ENCODE measurements at places on chromosomes 13 and 19. TPM values are rescaled to one million over a fixed set of nuclear protein-coding genes. Genes with fewer than 3 reads are reported as not detected.

Gene CATSPERD
- total RNA-seq = 0.08 TPM

Gene CDK8
- total RNA-seq = 13.1 TPM

Gene FCHO1
- total RNA-seq = 19.2 TPM

Gene ZNF667
- not detected for total RNA-seq

Gene C5AR2
- 2.7 TPM for total RNA-seq

Gene LSR
- total RNA-seq = 9.8 TPM

Gene LYPD3
- total RNA-seq = 0.45 TPM

Gene SYMPK
- total RNA-seq = 77.9 TPM

Gene PRTN3
- 0.27 TPM for total RNA-seq

Gene KLHL1
- not detected for total RNA-seq

Data from A549 treated with CORT108297 at 1 μM for 4 hours (cell line).